ENCODE measurements at places on chromosomes 12 and 14. TPM values are rescaled to one million over a fixed set of nuclear protein-coding genes. Genes with fewer than 3 reads are reported as not detected.

Gene ACACB
- total RNA-seq: 28.3 TPM

Gene CCDC197
- not detected for total RNA-seq

Gene ANG
- total RNA-seq: 5.1 TPM

Gene SERPINA3
- total RNA-seq: 0.99 TPM

Gene PIK3C2G
- total RNA-seq: 2.5 TPM

Gene CCDC198
- not detected for total RNA-seq

Gene ACVRL1
- total RNA-seq: 47.7 TPM

Gene POTEM
- total RNA-seq: not detected

Gene KRT77
- 1.2 TPM for total RNA-seq

Gene SMIM10L1
- 11.3 TPM for total RNA-seq

Gene EIF2S3B
- total RNA-seq: 0.55 TPM

Gene KRT83
- not detected for total RNA-seq

Gene HNF1A
- 0.16 TPM for total RNA-seq

Gene IFI27
- 14.4 TPM for total RNA-seq

Gene CDKN3
- 12.8 TPM for total RNA-seq

Gene SYNDIG1L
- total RNA-seq: 0.60 TPM

Gene AMN
- total RNA-seq: 0.33 TPM

Gene ASIC1
- 8.0 TPM for total RNA-seq

Gene CCDC88C
- 32.2 TPM for total RNA-seq

Gene ARF6
- 45.0 TPM for total RNA-seq

Gene PPP4R4
- total RNA-seq: 10.0 TPM

Gene GARIN6
- not detected for total RNA-seq

Gene PCBP2
- 469 TPM for total RNA-seq

Gene OASL
- 0.33 TPM for total RNA-seq

Gene FIGNL2
- total RNA-seq: 2.2 TPM

Gene FAM186B
- 0.44 TPM for total RNA-seq

Gene ZDHHC17
- total RNA-seq: 147 TPM
